Stimulated activated CD8-positive, alpha-beta memory T cell treated with anti-CD3 and anti-CD28 coated beads, Interleukin-15, amount 100 ng/mL, for 4 hours (primary cell): ENCODE measurements at places on chromosomes 5 and 9.

- no peak for DNase-seq
These were observed 260.5 kb upstream of the MVB12B start for GRCh38 chr9:126066131-126066530.

- no peak for DNase-seq
These were observed 305.8 kb downstream of the PDE4D start for GRCh38 chr5:59587489-59588337.

GRCh38 chr5:172361566-172362238 lies 78.1 kb upstream of the UBTD2 start:
- DNase-seq, result no peak

GRCh38 chr5:442335-443238 lies at the start of gene EXOC3:
EXOC3 (plus strand) TSS chr5:443176; CDS start chr5:446206, 3,030 bp downstream.
- DNase-seq, result peak; percentile 37

- no peak for DNase-seq
These were observed 1060.4 kb downstream of the CDH12 start for GRCh38 chr5:21792748-21793147.

- no peak for DNase-seq
These were observed 400.5 kb upstream of the ACO1 start for GRCh38 chr9:31983895-31984294.

GRCh38 chr5:173832386-173832785 lies 55.8 kb upstream of the CPEB4 start:
- DNase-seq, result no peak

DNA sequence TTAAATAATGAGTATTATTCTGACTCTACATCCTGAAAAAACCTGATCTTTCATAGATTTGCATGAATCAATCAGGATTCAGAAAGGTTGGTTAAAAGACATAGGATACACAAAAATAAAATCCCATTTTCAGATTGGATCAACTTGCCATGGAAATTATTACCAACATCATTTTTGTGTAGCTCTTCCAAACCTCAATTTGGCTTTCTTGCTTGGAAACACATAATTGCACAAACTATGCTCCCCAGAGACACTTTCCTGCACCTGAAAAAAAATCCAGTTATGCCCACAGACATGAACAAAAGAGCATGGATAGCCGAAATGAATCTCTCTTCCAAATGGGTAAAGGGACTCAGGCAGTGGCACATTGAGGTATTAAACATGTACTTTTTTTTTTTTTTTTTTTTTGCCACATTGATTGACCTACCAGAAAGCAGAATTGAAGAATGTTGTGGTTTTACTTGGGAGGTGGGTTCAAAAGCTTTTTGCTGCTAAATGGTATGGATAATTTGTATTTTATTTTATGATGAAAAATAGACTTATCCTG lies 135.4 kb upstream of the FBN2 start:
- no peak for DNase-seq

DNA sequence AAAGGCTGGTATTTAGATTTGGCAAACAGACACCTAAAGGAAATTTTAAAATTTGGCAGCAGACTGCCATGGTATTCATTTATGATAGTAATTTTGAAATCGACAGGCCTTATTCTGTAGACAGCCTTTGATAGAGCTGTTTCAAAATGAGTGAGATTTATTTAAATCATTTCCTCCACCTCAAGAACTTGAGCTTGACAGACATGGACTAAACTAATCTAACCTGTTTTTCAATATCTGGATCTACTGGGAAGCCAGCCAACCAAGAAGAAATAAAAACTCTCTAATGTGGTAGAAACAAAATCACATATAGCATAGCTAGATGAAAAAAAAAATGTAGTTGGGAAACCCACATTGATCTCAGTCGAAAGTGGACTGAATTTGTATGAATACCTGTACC lies 56.9 kb upstream of the RASA1 start:
- DNase-seq, result no peak

GRCh38 chr5:107474716-107475489 lies 195.8 kb downstream of the EFNA5 start:
- DNase-seq, result no peak

GRCh38 chr5:639584-640213 lies 27.6 kb downstream of the CEP72 start:
- no peak for DNase-seq

DNA sequence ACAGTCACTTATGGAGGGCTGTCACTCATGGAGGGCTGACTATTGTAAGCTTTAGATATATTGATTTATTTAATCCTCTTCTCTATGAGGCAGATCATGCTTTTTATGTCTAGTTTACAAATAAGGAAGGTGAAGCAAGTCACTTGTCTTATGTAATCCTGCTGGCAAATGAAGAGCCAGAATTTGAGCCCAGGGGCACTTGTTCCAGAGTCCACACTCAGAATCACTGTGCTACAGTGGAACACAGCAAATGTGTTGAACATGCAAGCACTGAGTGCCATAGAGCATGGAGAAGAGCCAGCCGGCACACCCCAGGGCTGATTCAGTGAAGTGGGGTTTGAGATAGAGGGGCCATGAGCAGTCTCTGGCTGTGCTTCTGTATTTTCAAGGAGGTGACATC lies 326.6 kb downstream of the MARCHF11 start:
- DNase-seq, result no peak

- DNase-seq, result no peak
These were observed 566.6 kb downstream of the PSAT1 start for GRCh38 chr9:78863531-78863930.

- no peak for DNase-seq
These were observed 498.7 kb downstream of the ISL1 start for GRCh38 chr5:51881901-51882300.

GRCh38 chr5:180470966-180471582 lies 23.1 kb upstream of the CNOT6 start:
- peak; percentile 11 for DNase-seq

DNA sequence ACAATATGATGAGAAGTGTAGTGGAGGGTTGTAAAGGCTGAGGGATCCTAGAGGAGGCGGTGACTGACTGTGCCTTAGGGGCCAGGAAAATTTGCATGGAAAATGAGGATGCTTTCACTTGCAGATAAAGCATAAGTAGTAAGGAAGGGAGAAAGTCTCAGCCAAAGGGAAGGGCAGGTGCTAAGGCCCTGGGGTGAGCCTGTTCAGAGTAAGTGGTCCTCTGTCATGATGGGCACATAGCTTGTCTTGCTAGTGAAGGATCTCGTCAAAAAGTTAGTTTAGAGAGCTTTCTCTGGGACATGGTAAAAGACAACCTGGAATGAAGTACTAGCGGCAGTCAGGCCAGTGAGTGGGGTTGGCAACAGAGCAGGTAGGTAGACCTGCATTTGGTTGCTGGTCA lies 75.4 kb upstream of the CPLX2 start:
- DNase-seq, result no peak

GRCh38 chr5:181184845-181185216 lies 20.2 kb downstream of the TRIM7 start:
- DNase-seq, result no peak

DNA sequence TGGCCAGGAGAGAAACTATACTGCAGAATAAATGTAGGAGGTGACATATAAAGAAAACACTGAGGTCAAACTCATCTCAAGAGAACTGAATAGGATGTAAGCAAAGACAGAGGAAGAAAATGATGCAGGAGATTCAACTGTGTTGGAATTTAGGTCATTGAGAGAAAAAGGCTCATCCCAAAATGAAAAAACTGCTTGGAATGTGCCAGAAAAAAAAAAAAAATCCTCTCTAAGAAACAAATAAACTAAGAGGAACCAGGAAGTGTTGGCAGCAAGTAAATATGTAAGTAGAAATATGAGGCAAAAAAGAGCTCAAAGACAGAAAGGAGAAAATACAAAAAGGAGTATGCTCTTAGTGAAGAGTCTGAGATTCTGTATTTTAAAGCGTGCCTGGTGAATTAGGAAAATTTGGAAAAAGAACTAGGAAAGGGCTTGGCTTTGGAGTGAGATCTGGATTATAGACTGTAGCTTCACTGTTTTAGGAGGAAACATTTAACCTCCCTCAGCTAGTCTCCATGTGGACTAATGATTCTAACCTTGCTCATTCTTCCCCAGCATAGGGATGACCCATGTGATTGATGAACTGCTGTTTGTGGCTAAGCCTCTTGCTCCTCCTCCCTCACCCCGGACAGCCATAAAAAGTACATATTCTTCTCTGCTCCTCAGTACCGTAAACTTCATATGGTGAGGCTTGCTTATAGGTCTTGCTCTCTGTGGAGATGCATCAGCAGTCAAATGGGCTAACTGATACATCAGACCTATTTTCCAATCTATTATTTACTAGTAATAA lies 185.6 kb upstream of the POU5F2 start:
- DNase-seq, result no peak

GRCh38 chr5:51811883-51812471 lies 428.7 kb downstream of the ISL1 start:
- no peak for DNase-seq

DNA sequence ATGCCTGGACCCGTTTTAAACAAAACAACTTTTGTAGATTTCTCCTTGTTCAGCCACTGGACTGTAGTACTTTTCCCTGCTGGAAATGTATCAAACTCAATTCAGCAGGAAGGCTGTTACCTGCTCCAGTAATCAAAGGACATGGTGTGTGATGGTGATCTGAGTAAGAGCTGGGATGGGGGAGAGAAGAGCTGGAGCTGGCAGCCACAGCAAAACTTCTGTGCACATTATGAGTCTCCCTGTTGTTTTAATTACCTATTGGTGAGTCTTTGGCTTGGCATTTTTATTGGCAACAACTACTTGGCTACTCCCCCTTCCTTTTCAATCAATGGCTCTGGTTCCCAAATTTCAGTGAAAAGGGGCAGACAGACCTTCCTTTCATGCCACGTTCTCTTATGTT lies 9.7 kb downstream of the NREP start:
- DNase-seq, result no peak

- DNase-seq, result no peak
These were observed at the start of gene OLFM1 for GRCh38 chr9:135087489-135087792. OLFM1 (plus strand) TSS chr9:135087668; CDS start chr9:135087990, 322 bp downstream.

GRCh38 chr9:35488566-35489312 lies 1.2 kb upstream of the RUSC2 start:
- no peak for DNase-seq

- DNase-seq, result no peak
These were observed 212.1 kb downstream of the ARL15 start for GRCh38 chr5:54098267-54098666.

GRCh38 chr9:130936285-130937117 lies 2.5 kb downstream of the FIBCD1 start:
- DNase-seq, result no peak

- DNase-seq, result no peak
These were observed 4.3 kb downstream of the LRRC14B start for GRCh38 chr5:195401-196160.

- DNase-seq, result no peak
These were observed 416.5 kb upstream of the KLF4 start for GRCh38 chr9:107906074-107906473.

- no peak for DNase-seq
These were observed 77.8 kb downstream of the ZNF608 start for GRCh38 chr5:124668353-124669299.

DNA sequence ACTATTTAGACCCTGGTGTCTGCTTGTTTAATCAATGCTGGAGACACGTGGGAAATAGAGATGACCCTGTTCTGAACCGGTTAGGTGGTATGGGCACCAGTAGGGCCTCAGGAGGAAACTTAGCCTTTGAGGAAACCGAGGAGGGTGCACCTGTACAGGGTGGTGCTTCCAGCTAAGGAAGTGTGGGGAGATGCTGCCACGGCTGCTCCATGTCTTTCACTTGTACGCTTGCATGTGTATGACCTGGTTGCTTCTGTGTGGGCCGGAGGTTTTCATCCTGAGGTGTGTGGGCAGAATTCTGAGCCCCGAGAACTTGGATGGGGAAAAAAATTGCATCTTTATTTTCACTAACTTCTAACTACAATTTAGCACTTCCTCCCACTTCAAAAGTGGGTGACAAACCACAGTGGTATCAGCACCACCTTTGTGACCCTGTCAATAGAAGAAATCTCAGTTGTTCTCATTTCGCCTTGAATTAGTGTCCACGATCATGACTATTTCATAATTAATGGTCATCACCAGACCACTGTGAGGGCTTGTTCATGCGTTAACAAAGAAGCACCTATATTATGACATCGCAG lies 99.8 kb upstream of the SPATA31C2 start:
- no peak for DNase-seq

DNA sequence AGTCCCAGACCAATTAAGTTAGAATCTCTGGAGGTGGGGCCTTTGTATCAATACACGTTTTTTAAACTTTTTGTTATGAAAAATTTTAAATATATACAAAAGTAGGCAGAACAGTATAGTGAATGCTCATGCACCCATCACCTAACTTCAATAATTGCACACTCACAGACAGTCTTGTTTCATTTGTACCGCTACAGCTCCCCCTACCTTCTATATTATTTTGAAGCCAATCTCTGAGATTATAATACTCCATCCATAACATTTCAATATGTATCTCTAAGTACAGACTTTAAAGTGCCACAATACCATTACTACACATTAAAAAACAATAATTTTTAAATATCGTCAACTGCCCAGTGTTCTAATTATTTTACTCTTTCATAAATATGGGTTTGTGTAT lies 32.9 kb downstream of the ISL1 start:
- no peak for DNase-seq

DNA sequence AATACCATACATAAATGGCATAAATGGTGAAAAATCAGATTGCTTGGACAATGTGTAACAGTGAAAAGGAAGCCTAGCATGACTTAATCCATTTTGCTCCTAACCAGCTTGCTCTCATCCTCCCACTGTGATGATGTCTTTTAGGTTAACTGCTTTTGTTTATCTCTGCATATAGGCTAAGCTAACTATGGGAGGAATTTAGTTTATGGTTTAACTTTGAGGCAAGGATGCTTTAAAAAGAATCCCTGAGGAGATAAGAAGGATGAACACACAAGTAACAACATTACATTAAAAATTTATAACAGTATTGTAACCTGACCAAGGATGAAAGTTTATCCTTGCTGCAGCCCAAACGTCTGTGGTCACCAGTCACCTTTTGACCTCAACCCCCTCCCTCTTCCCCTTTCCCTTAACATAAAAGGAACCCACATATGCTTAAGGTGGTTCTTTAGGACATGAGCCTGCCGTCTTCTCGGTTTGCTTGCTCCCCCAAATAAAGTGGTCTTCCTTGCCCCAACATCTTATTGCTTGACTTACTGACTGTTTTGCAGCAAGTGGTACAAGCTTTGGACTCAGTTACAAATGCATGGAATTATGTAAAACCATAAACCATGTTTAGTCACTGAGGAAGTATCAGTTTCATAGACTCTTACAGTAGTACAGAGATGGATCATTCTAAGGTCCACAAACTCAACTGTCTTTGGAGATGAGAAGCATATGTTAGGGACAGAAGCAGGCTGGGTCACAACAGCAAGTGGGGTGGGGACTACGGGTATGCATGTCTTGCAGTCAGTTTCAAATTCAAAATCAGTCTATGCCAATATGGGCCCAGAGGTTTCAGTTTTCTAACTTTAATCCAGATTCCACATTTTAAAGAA lies 31.3 kb downstream of the AGXT2 start:
- no peak for DNase-seq

DNA sequence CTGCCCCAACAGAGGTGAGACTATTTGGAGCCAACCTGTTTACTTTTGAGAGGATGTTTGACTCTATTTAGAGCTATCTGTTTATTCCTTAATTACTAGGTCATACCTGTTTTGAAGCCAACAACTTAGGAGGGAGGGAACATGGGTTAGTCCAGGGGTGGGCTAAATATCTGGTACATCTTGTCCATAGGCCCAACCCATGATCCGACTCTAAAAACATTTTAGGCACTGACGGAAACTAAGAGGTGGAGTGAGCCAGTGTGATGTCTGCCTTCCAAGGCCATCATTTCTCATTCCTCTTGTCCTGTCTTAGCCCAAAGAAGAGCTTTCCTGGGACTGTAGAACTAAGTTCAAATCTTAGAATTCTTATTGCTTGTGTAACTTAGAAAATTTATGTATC lies 8.4 kb downstream of the SPINK5 start:
- DNase-seq, result no peak

- no peak for DNase-seq
These were observed 251.7 kb upstream of the WWC1 start for GRCh38 chr5:168039566-168040248.
